Mesothelial cell of epicardium (in vitro differentiated cells): ENCODE measurements at places on chromosomes 5 and 9. TPM values are rescaled to one million over a fixed set of nuclear protein-coding genes. Genes with fewer than 3 reads are reported as not detected.

FCN1 gene
- total RNA-seq, result not detected in 3 replicates

FLT4 gene
- total RNA-seq, result 1.8 to 2.6 TPM (median 2.4 TPM) in 3 replicates

DAB2 gene
- 58.1 to 64.0 TPM (median 63.6 TPM) in 3 replicates for total RNA-seq

AGXT2 gene
- total RNA-seq, result not detected in 3 replicates

- H3K36me3 ChIP-seq, result no peaks in the 10 kb centered on the region
- H3K4me3 ChIP-seq, result no peak overlapping the region
- H3K27me3 ChIP-seq, result no peaks in the 10 kb centered on the region
Observed at GRCh38 chr5:41356786-41357185, 143.5 kb upstream of the C6 start.

DNA sequence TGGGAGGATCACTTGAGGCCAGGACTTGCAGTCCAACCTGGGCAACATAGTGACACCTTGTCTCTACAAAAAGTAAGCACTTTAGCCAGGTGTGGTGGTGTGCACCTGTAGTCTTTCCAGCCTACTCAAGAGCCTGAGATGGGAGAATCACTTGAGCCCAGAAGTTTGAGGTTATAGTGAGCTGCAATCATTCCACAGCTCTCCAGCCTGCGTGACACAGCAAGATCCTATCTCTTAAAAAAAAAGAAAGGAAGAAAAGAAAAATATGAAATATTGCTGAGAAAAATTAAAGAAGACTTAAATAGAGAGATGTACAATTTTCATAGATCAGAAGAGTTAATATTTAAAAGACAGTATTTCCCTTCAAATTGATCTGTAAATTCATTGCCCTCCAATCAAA is 76.4 kb downstream of the SMIM15 start:
- H3K4me3 ChIP-seq, result no peak overlapping the region
- DNase-seq, result no peak
- peaks cover 3% of the 10 kb centered on the region for H3K4me1 ChIP-seq
- no peaks in the 10 kb centered on the region for H3K27me3 ChIP-seq
- no peak overlapping the region for H3K27ac ChIP-seq

DNA sequence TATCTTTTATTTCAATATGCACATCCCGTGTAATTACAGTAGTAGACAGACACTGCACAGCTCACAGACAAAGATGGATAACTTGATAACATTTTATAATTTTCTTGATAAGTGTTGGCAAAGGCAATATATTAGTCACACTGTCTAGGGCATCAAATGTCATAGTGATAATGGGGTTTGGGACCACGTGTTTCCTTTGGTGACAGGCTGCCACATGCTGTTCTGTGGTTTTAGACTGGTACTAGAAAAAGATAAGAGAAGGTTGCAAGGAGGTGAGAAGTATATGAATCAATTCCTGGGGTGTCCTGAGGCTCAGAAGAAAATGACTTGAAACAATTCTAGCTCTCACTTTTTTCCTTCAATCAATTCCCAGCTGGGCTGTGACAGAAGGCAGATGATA is 258.8 kb upstream of the CHD1 start:
- no peaks in the 10 kb centered on the region for H3K4me1 ChIP-seq
- H3K4me3 ChIP-seq, result no peak overlapping the region
- H3K27me3 ChIP-seq, result peaks cover 12% of the 10 kb centered on the region
- H3K27ac ChIP-seq, result no peak overlapping the region

DNA sequence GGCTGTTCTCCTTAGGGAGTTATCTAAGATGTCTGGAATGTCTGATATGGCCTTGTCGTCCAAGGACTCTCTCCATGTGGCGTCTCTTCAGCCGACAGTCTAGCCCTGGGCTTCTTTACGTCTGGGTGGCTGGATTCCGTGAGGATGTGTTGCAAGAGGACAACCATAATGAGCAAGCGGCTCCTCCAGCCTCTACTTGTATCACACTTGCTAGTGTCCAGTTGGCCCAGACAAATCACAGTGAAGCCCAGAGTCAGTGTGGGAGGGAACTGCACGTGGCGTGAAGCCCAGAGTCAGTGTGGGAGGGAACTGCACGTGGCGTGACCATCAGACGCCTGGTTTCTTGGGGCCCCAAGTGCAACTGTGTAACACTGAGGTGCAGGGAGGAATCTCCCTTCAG is 61.1 kb downstream of the COL23A1 start:
- DNase-seq, result no peak
- no peak overlapping the region for H3K4me3 ChIP-seq
- peaks cover 2% of the 10 kb centered on the region for H3K4me1 ChIP-seq
- H3K36me3 ChIP-seq, result no peaks in the 10 kb centered on the region

DNA sequence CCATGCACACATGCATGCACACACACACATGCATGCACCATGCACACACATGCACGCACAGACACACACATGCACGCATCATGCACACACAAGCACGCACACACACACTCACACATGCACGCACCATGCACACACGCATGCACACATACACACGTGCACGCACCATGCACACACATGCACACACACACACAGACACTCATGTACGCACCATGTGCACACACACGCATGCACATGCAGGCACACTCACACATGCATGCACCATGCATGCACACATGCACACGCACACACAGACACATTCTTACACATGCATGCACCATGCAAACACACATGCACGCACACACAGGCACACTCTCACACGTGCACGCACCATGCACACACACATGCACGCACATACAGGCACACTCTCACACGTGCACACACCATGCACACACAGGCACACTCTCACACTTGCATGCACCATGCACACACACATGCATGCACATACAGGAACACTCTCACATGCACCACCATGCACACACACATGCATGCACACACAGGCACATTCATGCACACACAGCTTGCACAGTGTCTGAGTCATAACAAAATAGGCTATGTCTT is 117.5 kb downstream of the TENT4A start:
- H3K27me3 ChIP-seq, result peaks cover 39% of the 10 kb centered on the region
- H3K4me3 ChIP-seq, result no peak overlapping the region
- H3K36me3 ChIP-seq, result no peaks in the 10 kb centered on the region
- H3K27ac ChIP-seq, result no peak overlapping the region
- H3K4me1 ChIP-seq, result no peaks in the 10 kb centered on the region

DNA sequence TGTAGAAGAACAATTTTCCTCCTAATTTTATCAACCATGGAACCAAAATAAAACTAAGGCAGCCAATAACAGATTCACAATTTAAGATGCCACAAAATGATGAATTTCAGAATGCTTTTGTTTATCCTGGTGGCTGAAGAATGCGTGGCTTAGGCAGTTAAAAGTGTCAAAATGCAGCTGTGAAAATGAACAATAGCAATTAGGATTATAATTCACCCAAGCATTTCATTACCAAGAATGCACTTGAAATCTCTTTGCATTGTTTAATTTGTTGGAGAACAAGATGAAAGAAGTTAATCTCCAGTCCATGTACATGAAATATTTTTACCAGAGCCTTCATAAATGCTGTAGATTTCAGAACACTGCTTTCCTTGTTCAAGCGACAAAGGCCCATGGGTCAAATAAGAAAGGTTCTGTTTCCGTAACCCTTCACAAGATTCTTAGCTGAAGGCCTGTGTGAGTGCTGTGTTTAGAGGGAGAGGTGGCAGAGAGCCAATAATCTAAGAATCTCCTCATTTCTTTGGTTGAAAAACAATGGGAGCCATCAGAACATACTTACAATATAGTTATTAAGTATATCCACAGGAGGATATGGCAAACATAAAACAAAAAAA is 39.3 kb downstream of the CLINT1 start:
- H3K4me3 ChIP-seq, result no peak overlapping the region
- H3K27ac ChIP-seq, result peak overlapping the region; percentile 54
- no peak for DNase-seq
- no peaks in the 10 kb centered on the region for H3K27me3 ChIP-seq
- H3K4me1 ChIP-seq, result peaks cover 31% of the 10 kb centered on the region
- peaks cover 5% of the 10 kb centered on the region for H3K36me3 ChIP-seq

DNA sequence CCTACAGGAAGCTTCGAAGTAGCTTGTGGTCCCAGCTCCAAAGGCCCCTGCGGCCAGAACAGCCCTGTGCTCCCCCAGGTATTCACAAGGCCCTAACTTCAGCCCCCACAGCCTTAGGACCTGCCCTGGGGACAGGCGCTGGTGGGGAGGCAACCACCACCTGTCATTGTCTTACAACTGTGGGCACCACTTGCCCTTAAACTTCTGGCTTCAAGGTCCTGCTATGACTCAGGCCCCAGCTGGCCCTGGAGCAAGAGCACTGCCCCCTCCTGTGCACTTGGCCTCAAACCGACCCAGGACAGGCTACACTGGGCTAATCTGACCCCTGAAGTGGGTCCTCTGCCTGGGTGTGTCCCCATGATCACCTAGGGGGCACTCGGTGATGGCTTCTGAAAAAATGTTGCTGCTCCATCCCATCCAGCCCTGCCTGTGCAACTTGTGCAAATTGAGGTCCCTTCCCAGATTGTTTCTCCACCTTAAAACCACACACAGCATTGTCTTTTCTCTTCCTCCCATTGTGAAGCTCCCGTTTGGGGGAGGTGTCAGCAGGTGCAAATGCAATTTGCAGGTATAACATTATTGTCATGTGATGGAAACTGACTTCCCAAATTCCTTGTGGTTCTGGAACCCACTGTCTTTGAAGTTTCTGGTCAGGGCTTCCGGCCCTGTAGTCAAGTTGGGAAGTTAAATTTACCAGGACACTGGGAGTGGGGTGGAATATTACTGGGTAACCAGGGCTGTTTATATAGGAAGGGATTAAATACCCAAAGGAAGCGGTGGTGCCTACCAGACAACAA is 1.1 kb upstream of the PROB1 start:
- H3K4me3 ChIP-seq, result no peak overlapping the region
- H3K4me1 ChIP-seq, result peaks cover 13% of the 10 kb centered on the region
- H3K27ac ChIP-seq, result no peak overlapping the region
- peaks cover 50% of the 10 kb centered on the region for H3K27me3 ChIP-seq

- H3K4me1 ChIP-seq, result peaks cover 32% of the 10 kb centered on the region
- H3K27me3 ChIP-seq, result no peaks in the 10 kb centered on the region
- H3K27ac ChIP-seq, result peak overlapping the region; percentile 84
- peaks cover 11% of the 10 kb centered on the region for H3K36me3 ChIP-seq
Observed at GRCh38 chr5:58462623-58463230, 2.8 kb upstream of the PLK2 start.

DNA sequence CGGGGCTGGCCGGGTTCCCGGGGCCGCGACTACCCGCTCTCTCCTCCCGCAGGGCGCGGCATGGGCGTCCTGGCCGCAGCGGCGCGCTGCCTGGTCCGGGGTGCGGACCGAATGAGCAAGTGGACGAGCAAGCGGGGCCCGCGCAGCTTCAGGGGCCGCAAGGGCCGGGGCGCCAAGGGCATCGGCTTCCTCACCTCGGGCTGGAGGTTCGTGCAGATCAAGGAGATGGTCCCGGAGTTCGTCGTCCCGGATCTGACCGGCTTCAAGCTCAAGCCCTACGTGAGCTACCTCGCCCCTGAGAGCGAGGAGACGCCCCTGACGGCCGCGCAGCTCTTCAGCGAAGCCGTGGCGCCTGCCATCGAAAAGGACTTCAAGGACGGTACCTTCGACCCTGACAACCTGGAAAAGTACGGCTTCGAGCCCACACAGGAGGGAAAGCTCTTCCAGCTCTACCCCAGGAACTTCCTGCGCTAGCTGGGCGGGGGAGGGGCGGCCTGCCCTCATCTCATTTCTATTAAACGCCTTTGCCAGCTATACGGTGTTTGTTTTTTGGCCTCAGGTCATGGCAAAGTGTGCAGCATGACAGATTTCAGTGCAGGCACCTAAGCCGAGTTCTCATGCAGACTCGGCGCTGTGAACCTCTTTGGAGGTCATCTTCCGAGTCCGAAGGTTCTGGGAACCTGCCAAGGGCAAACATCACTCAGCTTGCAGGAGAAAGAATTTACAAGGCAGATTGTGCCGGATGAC is 516 bp downstream of the MRPL41 start:
- peaks cover 12% of the 10 kb centered on the region for H3K4me1 ChIP-seq
- DNase-seq, result no peak
- peak overlapping the region; percentile 82 for H3K27ac ChIP-seq
- peak overlapping the region; percentile 74 for H3K4me3 ChIP-seq
- no peaks in the 10 kb centered on the region for H3K27me3 ChIP-seq

DNA sequence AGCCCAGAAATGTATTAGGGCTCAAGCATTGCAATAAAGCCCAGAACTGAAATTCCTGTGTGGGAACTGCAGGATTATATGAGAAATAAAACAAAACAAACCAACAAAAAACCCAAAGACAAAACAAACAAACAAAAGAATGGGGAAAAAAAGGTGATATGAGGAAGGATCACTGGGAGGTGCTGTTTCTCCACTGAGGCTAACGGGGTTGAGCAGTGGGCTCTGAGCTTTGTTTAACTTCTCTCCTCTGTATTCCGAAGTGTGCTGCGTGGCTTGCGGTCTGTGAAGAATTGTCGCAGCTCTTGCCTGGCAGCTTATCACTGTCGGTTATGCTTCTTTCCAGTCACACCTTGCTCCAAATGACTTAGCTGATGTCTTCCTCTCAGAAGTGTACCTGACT is 106.3 kb downstream of the TENT4A start:
- no peaks in the 10 kb centered on the region for H3K4me1 ChIP-seq
- peaks cover 73% of the 10 kb centered on the region for H3K27me3 ChIP-seq
- no peaks in the 10 kb centered on the region for H3K36me3 ChIP-seq

DNA sequence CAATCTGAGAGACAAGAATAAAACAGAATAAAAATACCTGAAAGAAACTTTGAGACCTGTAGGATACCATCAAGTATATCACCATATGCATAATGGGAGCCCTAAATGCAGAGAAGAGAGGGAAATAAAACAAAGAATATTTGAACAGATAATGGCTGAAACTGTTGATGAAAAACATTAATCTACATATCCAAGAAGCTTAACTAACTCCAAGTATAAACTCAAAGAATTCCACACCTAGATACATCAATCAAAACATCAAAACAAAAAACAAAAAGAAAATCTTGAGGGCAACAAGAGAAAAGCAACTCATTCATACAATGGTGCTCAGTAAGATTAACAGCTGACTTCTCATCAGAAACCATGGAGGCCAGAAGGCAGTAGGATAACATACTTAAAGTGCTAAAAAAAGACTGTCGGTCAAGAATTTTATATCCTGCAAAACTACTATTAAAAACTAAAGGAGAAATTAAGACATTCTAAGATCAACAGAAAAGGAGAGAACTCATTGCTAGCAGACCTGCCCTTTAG is 101.6 kb downstream of the FOXD1 start:
- peaks cover 2% of the 10 kb centered on the region for H3K36me3 ChIP-seq
- H3K4me1 ChIP-seq, result no peaks in the 10 kb centered on the region
- no peak overlapping the region for H3K27ac ChIP-seq
- H3K4me3 ChIP-seq, result no peak overlapping the region
- no peak for DNase-seq

- H3K36me3 ChIP-seq, result no peaks in the 10 kb centered on the region
- no peak overlapping the region for H3K4me3 ChIP-seq
- peaks cover 8% of the 10 kb centered on the region for H3K4me1 ChIP-seq
- no peak overlapping the region for H3K27ac ChIP-seq
Observed at GRCh38 chr5:150457121-150457520, 7.6 kb upstream of the RPS14 start.

- no peak for DNase-seq
- H3K36me3 ChIP-seq, result no peaks in the 10 kb centered on the region
- peaks cover 4% of the 10 kb centered on the region for H3K4me1 ChIP-seq
- no peak overlapping the region for H3K4me3 ChIP-seq
- peaks cover 2% of the 10 kb centered on the region for H3K27me3 ChIP-seq
Observed at GRCh38 chr5:123483446-123484077, 28.4 kb upstream of the CSNK1G3 start.

GRCh38 chr5:7755958-7756357 is 95.0 kb downstream of the CFAP90 start:
- no peak for DNase-seq
- H3K4me1 ChIP-seq, result peaks cover 3% of the 10 kb centered on the region
- no peaks in the 10 kb centered on the region for H3K36me3 ChIP-seq
- H3K4me3 ChIP-seq, result no peak overlapping the region
- H3K27me3 ChIP-seq, result peaks cover 24% of the 10 kb centered on the region
